Progenitor cell of endocrine pancreas (in vitro differentiated cells): ENCODE measurements at places on chromosomes 5 and 9.

- no peak for DNase-seq
Observed at GRCh38 chr5:56419667-56420066, 186.5 kb upstream of the ANKRD55 start.

GRCh38 chr5:143474616-143475015 is 71.1 kb upstream of the NR3C1 start:
- DNase-seq = no peak

DNA sequence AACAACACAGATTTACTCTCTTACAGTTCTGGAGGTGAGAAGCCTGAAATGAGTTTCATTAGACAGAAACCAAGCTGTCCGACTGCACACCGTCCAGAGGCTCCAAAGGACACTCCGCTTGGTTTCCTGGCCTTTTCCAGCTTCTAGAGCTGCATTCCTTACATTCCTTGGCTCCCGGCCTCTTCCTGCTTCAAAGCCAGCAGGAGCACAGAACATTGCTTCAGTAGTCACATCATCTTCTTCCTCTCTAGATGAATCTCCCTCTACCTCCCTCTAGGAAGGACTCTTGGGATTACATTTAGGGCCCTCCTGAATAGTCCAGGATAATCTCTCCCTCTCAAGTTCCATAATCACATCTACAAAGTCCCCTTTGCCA is 213.3 kb downstream of the CDK5RAP2 start:
- no peak for DNase-seq

- no peak for DNase-seq
Observed at GRCh38 chr9:127524373-127524772, 73.1 kb downstream of the LRSAM1 start.

DNA sequence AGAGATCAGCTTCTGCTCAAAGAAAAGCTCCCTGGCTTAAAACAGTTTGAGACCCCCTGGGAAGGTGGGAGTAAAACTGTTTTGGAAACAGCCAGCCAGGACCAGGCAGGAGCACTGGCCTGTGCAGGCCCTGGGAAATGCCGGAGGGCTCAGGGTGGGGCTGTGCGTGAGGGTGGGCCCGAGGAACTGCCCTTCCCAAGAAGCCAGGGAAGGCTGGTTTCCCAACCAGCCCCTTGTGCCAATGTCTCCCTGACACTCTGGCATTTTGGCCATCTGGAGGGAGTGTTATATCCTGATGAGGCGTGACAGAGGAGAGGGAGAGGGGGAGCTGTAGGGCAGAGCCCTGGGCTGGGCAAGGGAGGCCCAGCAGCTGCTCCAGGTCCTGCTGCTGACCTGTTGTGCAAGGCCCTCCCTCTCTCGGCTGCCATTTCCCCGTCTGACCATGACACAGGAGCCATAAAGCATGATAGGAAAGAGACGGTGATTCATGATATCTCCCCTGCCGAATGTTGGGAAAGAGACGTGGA is 16.1 kb downstream of the OLFML2A start:
- no peak for DNase-seq

DNA sequence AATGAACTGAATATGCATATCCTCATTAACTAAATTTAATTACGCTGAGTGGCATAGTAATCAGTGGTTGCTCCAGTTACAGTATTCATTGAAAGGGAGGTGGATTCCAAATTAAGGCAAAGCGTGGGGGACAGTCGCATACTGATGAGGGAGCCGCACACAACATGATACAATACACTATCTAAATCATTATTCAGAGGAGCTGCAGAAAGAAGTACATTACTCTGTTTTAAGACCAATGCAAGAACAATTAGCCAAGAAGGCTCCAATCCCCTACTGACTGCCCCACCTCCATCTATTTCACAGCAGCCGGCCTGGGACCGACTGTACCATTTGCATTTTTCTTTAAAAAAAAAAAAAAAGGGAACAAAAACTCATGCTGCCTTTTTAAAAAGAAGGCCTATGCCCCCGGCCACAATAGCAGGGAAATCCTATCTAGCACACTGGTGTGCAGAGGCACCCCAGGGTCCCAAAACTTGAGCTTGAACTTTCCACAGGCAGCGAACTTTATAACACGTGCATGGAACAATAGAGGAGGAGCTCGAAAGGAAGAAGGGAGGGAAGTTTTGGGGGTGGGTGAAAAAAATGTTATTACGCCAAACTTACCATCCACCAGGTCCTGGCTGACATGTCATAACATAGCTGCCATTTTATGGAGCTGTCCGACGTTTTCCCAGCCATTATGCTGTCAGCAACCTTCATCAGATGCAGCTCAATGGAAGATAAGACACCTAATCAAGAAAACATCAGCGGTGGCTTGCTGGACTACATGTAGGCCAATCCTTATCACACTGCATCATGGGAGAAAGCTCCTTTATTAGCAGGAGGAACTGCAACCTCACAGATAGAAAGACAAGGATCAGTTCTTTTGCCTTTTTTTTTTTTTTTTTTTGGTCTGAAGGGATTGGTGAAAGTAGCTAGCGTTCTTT is 161.6 kb downstream of the ZDHHC21 start:
- DNase-seq = no peak
